Left forelimb (tissue), 1 donor: ENCODE measurements at places on chromosomes 12 and 14.

DNA sequence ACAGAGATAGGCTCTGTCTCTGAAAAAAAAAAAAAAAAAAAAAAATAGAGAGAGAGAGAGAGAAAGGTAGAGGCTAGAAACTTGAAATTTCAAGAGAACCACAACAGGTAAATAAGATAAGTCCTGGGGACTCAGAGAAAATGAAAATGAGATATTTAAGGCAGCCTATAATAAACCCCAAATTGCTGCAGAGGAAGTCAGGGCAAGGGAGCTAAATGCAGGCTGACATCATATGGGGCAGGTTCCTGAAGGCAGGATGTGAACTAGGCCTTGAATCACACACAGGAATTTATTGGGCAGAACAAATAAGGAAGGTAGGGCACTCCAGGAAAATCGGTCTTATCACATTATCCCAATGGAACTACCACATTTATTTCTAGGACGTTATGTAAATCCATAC lies 54.9 kb upstream of the NUDT4 start:
- DNase-seq = no peak

DNA sequence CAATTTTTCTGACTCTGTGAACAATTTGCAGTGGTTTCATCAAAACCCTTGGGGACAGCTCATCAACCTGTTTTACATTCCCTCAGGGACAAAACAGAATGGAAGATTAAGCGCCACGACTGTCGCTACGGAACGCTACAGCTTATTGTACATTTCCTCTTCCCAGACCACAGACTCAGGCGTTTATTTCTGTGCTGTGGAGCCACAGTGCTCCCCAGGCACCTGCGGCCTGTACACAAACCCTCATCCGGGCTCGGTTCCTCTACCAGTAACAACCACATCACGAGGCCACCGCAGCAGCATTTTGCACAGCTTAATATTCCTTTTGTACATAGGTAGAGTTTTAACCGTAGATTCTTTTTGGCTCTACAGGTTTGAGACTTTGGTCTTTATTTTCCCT lies 397.4 kb upstream of the OR4E1 start:
- DNase-seq = no peak

DNA sequence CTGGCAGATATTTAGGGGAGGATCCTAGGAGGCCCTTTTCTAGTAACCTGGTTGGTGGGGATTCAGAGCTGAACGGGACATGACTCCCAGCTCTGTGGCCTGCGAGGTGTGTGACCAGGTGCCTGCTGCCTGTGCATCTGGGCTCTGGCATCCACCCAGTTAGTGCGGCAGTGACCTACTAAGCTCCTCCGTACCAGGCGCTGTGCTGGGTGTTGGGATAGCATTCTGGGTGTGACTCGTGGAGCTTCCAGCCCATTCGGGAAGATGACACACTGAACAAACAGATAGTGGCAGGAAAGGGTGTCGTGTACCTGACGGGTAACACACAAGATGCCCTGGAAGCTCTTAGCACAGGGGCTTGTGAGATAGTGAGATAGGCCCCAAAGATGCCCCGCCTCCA lies 80.9 kb downstream of the ACACB start:
- no peak for DNase-seq

DNA sequence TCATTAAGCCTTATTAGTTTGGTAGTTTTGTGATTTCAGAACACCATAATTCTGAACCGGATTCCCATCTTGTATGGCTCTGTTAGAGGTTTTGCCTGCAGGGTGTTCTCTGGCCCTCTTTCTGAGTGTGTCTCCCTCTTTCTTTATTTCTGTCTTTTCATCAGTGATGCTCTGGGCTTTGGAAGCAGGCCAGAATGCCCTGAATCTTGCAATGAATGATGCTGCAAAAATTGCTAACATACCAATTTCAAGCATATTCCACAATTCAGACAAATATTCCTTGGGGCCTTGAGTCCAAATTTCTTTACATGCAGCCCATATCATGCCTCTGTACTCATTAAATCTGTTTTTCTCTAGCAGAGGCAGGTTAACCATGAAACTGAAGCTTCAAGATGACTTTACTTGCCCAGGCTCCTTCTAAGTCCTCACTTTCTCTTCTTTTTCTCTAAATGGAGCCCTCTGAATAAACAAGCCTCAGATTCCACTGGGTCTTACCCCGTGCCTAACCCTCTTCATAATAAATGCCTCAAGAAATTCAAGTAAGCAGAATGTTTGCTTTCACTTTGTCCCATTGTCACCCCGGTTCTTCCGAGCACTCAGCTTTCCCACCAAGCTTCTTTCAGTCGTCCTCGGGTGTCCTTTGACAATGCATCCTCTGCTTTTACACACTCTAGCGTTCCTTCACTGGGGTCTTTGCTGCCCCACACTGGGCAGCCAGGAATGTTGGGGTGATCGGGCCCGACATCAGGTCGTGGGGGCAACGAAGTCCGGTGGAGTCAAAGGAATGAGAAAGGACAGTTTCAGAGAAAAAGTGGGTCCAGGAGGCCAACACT lies 78.8 kb upstream of the SLC38A4 start:
- no peak for DNase-seq

DNA sequence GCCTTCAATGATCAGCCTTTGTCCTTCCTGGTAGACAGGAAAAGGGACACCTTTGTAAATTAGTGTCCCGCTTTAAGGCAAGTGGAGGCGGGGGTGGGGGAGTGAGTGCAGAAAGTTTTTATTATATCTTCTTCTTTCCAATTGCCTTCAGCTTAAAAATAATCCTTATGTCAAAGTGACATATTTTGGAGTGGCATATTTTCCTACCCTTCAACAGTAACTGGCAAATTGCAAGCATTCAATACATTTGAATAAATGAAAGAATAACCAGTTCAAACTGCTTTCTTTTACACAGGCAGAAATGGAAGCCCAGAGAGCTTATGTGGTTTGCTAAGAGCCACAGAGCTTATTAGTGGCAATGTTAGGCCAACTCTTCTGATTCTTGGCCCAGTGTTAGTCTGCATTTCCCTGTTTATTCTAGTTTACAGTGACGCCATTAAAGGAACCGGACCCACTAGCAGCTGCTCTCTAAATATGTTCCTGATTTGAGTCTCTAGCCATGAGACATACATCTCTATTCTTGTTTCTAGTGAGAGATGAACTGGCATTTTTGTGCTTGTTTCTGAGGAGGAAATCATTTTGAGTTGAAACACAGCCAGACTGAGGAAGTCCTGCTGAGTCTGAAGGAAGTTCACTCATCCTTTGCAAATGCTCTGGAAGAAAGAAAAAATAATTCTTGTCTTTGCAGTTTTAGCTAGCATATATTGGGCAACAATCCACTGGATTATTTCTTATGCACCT lies 468.7 kb downstream of the NOVA1 start:
- DNase-seq = no peak

GRCh38 chr14:52000696-52001095 lies 11.3 kb downstream of the RTRAF start:
- no peak for DNase-seq

DNA sequence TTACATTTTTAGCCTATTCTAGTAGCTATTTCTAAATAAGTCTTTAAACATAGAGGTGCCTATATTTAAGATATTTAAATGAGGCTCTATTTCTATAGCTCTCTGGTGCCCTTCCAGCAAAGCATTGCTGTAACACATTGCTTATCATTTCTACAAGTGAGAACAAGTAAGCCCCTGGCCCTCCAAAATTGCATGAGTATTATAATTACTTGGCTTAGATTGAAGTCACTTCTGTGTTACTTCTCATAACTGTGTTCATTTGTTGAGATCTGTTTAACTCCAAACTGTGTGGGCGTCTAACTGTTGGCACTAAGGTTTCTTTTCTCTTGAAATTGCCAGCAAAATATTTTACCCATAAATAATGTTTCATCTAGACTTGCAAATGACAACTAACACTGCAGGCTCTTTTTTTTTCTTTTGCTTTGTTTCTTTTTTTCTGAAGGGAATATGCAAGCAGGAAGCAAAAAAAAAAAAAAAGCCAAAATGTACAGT lies 66.5 kb downstream of the DAD1 start:
- no peak for DNase-seq

DNA sequence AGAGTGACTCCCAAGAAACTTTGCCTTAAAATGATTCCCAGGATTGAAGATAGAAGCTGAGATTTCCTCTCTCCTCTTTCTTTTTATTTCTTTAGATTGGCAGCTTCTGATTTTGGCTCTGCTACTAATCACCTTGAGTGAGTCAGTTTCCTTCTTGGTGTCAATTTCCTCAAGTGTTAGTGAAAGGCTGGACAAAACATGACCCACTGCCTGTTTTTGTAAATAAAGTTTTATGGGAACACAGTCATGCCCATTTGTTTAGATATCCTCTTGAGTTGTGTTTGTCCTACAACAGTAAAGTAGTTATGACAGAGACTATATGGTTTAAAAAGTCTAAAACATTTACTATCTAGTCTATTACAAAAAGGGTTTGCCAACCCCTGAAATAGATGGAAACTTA lies 227.2 kb upstream of the TBX3 start:
- no peak for DNase-seq

DNA sequence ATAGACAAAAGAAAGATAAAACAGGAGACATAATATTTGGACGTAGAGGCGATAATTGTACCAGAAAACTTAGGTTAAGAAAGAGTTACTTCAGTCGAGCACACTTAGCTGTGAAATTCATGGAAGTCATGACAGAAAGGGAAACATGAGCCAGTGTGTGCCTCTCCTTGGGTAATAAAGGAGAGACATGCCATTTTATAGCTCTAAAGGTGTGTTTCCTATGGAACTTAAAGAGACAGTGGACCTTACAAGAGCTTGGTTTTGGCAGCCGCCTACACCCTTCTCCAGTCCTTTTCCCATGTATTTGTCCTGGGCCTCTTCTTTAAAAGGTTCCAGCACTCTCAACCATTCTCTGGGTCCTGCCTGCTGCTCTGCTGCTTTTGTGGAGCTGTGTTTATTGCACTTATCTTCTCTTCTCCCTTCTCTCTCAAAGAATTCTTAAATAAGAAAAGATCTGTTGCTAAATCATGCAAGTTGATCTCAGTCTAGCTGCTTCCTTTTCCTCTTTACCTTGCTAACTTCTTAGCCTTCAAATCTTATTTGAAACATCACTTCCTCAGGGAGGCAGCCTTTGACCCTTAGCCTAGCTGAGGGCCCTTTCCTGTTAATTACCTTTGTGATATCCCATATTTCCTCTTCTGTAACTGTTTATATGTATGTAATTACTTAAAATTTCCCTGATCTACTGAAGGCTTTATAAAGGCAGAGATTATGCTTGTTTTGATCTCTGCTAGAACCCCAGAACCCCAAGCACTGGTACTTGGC lies 81.8 kb upstream of the EVL start:
- no peak for DNase-seq

GRCh38 chr14:56173365-56173922 lies 55.2 kb downstream of the PELI2 start:
- no peak for DNase-seq

- DNase-seq = no peak
These were observed 19.6 kb downstream of the POMT2 start for GRCh38 chr14:77301103-77301502.

- no peak for DNase-seq
These were observed 70.1 kb upstream of the HOXC13 start for GRCh38 chr12:53868511-53868986.

DNA sequence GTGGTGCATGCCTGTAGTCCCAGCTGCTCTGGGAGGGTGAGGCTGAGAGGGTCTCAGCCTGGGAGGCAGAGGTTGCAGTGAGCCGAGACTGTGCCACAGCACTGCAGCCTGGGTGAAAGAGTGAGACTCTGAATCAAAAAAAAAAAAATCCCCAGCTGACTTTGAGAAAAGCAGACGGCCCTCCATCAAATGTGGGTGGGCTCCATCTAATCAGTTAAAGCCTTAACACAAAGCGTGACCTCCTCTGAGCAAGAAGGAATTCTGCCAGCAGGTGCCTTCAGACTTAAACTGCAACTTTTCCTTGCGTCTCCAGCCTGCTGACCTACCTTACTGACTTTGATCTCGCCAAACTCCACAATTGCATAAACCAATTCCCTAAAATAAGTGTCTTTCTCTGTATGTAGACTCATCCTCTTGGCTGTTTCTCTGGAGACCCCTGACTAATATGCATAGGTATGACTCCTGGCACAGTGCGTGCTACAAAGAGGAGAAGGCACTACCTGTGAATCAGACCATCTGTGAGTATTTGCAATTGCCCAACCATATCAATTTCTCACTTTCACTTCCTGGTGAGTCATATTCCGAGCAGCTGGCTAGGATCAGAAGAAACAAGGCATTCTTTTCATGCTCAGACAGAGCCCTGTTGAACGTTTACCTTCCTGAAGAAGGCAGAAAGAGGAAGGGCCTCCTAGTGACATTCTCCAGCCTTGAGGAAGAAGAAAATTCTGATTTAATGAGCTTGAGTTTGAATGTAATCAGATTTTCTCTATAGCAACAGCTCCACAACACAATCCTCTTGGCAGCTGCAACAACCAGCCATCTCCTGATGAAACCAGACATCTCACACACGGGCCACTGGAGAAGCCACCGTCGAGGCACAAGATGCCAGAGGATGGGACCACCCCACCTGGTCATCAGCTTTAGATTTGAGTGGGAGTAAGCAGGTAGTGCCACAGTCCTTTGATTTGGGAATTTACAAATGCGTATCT lies 54.3 kb downstream of the CLMN start:
- no peak for DNase-seq

DNA sequence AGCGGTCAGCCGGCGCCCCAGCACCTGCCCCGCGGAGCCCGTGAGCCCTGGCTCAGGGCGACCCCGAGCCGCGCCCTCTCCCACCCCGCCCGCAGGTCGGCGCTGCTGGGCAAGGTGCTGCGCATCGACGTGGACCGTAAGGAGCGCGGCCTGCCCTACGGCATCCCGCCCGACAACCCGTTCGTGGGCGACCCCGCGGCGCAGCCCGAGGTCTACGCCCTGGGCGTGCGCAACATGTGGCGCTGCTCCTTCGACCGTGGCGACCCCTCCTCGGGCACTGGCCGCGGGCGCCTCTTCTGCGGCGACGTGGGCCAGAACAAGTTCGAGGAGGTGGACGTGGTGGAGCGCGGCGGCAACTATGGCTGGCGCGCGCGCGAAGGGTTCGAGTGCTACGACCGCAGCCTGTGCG lies 14.4 kb downstream of the HHIPL1 start:
- no peak for DNase-seq

DNA sequence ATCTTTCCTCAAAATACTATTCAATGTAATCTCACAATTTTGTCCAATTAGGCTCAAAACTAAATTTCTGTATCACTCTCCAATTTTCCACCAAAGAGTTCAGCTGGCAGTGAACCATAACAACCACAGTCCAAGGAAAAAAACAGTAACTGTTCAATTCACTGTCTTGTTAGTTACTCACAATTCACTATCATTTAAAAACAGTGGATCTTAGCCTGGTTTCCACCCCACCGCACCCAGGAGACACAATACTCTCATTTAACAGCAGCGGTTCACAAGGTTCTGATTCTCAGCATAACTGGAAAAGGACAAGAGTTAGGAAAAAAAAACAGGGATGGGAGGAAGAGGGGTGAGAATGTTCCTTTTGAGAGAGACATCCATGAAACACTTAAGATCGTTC lies 40.5 kb downstream of the MED13L start:
- DNase-seq = no peak
